ENCODE measurements at places on chromosomes 7 and 10. TPM values are rescaled to one million over a fixed set of nuclear protein-coding genes. Genes with fewer than 3 reads are reported as not detected.

Gene GCK
- total RNA-seq, result 0.74 TPM

Gene CLEC5A
- total RNA-seq, result not detected

Gene PSPH
- total RNA-seq, result 111 TPM

Gene RNF32
- total RNA-seq, result 0.45 TPM

Gene ACTL6B
- not detected for total RNA-seq

Gene AOAH
- total RNA-seq, result not detected

Gene CYP2W1
- total RNA-seq, result under 0.01 TPM
